ENCODE measurements at places on chromosomes 6 and 20. TPM values are rescaled to one million over a fixed set of nuclear protein-coding genes. Genes with fewer than 3 reads are reported as not detected.

Gene C4B
- total RNA-seq = 40.5 TPM

DNA sequence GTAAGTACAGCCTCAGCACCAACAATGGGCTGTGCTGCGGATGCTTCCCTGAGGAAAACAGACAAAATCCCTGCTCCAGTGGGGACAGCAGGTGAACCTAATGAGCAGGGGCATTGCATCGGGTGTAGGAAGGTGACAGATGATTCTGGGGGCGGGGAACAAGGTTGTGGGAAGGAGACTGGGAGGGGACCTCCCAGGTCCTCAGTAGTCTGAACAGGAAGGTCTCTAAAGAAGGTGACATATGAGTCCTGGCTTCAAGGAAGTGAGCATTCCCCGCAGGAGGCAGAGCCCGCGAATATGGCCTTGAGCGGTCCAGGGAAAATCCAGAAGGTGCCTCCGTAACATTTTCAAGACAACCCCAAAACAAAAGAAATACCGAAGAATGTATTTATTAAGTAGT is 19.4 kb downstream of the ULBP1 start:
- DNase-seq = no peak
- peaks cover 93% of the 10 kb centered on the region for H3K27me3 ChIP-seq
- H3K4me3 ChIP-seq = no peak overlapping the region
- H3K4me1 ChIP-seq = no peaks in the 10 kb centered on the region

- no peak overlapping the region for H3K27ac ChIP-seq
- no peaks in the 10 kb centered on the region for H3K4me1 ChIP-seq
- DNase-seq = no peak
- H3K36me3 ChIP-seq = no peaks in the 10 kb centered on the region
- no peak overlapping the region for H3K4me3 ChIP-seq
Measured at GRCh38 chr20:59804871-59805665, 128.4 kb downstream of the SYCP2 start.

GRCh38 chr6:148671085-148671484 is 75.7 kb upstream of the UST start:
- no peaks in the 10 kb centered on the region for H3K27me3 ChIP-seq
- no peaks in the 10 kb centered on the region for H3K36me3 ChIP-seq
- no peaks in the 10 kb centered on the region for H3K4me1 ChIP-seq
- no peak overlapping the region for H3K27ac ChIP-seq
